Activated T-cell treated with anti-CD3 and anti-CD28 coated beads, Interleukin-2, amount 50 U/mL, for 48 hours (primary cell): ENCODE measurements at places on chromosomes 16 and 17.

DNA sequence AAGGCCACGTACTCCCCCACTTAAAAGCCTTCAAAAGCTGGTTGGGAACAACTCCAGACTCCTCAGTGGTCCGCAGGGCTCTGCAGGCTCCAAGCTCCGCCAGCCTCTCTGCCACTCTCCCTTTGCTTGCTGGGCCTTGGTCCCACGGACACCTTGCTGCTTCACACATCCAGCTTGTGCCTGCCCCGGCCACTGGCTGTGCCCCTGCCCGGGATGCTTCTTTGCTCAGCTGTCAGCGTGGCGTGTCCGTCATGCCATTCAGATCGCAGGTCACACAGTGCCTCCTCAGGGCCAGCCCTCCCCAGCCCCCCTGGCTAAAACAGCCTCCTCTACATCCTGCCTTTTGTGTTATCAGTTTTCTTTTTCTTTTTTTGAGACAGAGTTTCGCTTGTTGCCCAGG lies 11.8 kb downstream of the ASPHD1 start:
- DNase-seq: no peak

DNA sequence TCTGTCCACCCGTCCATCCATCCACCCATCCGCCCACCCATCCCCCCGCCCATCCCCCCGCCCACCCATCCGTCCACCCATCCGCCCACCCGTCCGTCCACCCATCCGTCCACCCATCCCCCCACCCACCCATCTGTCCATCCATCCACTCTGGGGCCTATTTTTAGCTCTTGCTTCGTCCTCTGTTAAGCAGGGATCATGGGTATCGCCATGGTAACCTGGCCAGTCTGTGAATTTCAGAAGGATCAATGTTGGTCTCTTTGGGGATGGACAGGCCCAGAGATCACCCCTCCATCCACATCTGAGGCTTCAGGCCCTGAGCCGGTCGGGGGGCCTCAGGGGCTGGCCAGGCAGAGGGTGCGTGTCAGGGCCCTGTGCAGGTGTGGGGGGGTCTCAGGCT lies 15.2 kb upstream of the DPEP1 start:
- DNase-seq: no peak

DNA sequence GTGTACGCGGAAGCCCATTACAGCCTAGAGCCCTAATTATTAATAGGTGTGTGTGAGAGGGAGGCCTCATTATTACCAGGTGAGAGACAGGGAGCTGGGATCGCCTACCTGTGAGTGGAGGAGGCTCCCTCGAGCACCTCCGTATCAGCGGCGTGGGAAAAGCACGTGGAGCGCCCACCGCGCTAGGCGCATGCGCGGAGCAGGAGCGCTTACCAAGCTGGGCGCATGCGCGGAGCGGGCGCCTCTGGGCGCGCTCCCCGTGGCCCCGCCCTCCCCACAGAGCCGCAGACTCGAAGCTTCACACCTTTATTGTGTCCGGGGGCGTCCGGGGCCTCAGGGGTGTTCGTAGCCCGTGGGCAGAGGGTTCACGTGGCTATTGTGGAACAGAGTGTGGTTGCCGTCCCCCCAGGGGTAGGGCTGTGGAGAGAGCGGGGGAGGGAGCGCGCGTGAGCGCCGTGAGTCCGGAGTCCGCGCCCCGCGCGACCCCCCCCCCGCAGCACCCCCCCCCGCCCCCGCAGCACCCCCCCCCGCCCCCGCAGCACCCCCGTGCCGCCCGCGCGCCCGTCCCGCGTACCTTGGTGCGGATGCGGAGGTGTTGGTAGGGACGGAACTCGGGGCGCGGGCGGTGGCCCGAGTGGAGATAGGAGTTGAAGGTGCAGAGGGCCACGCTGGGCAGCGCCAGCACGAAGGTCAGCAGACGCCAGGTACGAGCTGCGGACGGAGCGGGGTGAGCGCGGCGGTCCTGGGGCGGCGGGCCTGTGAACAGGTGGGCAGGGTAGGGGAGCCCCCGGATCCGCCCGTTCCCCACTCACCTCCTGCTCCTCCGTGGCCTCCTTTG lies 500 bp downstream of the COX6A2 start:
- DNase-seq: peak; percentile 78

- DNase-seq: peak; percentile 43
Observed at GRCh38 chr16:668519-669171, 713 bp downstream of the RHOT2 start.

DNA sequence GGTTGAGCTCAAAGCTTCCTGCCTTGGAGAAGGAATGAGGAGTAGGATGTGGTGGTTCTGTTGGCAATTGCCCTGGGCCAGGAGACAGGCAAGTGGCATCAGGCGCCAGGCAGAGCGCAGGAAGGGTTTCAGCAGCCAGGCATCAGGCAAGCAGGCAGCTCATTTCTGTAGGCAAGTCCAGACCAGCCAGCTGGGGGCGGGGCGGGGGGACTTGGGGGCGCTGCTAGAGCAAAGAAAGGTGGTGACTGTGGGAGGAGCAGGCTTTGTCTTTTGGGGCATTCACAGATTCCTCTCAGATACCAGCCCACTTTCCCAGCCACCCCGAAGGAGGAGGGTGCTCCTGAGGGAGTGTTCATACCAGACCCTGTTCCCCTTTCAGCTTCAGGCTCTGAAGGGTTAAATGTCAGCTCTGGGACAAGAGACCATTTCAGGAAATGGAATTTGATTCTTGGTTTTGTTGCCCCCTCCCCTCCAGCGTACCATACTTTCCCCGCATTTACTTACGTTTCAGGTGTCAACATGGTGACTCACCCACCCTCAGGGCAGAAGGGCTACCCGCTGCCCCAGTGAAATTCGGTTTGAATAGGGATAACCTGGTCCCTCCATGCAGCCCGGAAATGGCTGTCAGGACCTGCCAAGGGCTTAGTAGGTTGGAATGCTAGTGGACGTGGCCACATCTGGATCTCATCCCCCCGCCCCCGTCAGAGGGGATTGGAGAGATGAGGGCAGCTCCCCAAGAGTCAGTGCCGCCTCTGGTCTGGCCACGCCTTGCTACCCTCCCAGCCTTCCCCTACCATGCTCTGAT lies 13.2 kb downstream of the NGFR start:
- DNase-seq: no peak

DNA sequence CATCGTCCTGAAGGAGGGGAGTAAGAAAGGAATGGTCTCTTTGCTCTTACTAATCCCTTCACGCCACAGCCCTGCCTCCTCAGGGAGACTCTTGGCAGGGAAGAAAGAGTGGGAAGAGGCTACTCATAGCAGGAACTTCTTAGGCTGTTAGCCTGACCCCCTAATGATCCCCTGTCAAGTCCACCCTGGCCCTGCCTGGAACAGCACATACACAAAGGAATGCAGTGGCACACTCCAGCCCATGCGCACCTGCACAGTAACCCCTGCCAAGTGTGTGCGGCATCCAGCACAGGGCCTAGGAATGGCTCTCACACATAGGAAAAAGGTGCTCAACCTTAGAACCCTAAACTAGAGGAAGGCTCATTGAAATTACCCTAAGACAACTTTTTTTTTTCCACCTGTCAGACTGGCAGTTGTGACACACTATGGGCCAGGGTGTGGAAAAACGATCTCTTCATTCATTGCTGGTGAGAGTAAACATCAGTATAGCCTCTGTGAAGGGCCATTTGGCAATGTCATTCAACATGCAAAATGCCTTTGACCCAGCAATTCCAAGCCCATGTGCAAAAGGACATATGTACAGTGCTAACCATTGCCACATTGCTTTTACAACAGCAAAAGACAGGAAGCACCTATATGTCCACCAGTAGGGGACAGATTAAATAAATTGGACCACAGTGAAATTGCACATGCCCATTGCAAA lies 50.1 kb downstream of the PIMREG start:
- no peak for DNase-seq

DNA sequence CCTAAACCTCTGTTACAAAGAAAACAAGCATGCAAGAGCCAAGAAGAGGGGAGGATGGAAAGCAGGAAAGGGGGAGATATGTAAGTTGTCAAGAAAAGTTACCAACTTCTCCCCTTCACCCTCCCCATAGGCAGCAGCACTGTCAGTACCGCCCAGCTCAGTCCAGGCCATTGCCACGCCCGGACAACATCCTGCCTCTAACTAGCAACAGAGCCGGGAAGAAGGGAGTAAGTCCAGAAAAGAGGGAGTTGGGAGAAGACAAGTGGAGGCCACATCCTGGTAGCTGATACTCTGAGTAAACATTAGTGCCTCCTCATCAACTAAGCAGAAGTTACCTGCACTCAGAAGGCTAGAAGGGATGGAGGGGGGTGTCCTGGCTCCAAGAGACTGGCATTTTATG lies 113.6 kb downstream of the SMG6 start:
- no peak for DNase-seq

- no peak for DNase-seq
Observed at GRCh38 chr16:49275870-49276269, 5.8 kb downstream of the CBLN1 start.

DNA sequence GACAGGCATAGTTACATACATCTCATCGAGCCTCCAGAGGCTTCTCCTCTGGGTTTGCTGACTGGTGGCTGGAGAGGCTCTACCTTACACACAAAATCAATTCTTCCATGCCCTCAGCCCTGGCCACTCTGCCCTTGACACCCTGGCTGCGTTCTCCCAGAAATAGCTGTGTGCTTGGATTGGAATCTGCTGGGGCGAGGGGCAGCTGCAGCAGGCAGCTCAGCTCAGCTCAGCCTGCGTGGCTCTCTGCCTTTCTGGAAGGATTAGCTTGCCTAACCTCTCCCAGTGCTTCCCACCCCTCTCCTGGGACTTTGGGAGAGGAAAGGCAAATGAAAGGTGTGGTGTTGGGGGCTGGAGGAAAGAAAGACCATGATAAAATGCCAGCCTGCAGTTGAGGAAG lies 216.1 kb downstream of the ENGASE start:
- no peak for DNase-seq

- DNase-seq: peak; percentile 84
Observed at GRCh38 chr17:78774956-78775571, 7.0 kb downstream of the CYTH1 start.

DNA sequence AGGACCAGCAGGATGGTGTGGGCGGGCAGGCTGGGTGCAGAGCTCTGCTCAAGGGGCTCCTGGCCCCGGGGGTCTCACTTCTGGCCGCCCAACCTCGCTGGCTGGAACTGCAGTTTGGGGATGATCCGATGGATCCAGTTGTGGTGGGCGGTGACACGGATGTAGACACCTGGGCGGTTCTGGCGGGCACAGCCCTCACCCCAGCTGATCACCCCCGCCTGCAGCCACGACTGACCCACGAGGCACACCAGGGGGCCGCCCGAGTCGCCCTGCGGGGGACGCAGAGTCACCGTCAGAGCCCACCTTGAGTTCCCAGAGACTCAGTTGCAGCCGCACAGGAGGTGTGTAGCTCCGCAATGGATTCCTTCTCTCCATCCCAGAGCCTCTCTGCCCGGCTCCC lies 7.5 kb downstream of the PRSS27 start:
- DNase-seq: no peak
